Gastrocnemius medialis (tissue), 4 donors: ENCODE measurements at places on chromosomes 3 and 15. TPM values are rescaled to one million over a fixed set of nuclear protein-coding genes. Genes with fewer than 3 reads are reported as not detected.

Gene FGD5
- total RNA-seq = 4.4 TPM

Gene PROK2
- total RNA-seq = not detected

Gene CEP97
- 20.0 TPM for total RNA-seq

Gene CKMT1B
- total RNA-seq = not detected

Gene RHO
- not detected for total RNA-seq

Gene STARD9
- total RNA-seq = 1.9 TPM

GRCh38 chr3:128804811-128805155 lies 74.6 kb upstream of the ACAD9 start:
- H3K4me3 ChIP-seq = peak overlapping the region; percentile 34
- H3K27me3 ChIP-seq = no peaks in the 10 kb centered on the region
- peaks cover 89% of the 10 kb centered on the region for H3K4me1 ChIP-seq
- DNase-seq = peak; percentile 88
- H3K36me3 ChIP-seq = peaks cover 21% of the 10 kb centered on the region

DNA sequence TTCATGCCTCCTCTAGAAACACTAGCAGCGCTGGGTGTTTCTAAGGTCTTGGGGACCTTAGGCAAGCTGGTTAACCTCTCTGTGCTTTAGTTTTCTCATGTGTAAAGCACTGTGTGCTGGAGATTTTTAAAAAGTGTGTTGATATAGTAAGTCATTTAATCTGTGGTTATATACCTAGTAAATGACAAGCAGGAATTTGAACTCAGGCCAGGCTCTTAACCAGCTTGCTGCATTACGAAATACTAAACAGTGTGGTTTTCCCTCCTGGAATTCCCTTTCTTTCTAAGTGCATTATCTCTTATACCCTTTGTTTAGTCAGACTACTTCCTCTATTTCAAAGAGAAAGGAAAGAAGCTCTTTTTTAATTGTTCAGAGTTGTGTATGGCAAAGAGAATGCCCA lies 26.5 kb downstream of the NEO1 start:
- peak overlapping the region; percentile 14 for H3K27ac ChIP-seq
- DNase-seq = no peak
- H3K36me3 ChIP-seq = no peaks in the 10 kb centered on the region
- peaks cover 50% of the 10 kb centered on the region for H3K4me1 ChIP-seq

DNA sequence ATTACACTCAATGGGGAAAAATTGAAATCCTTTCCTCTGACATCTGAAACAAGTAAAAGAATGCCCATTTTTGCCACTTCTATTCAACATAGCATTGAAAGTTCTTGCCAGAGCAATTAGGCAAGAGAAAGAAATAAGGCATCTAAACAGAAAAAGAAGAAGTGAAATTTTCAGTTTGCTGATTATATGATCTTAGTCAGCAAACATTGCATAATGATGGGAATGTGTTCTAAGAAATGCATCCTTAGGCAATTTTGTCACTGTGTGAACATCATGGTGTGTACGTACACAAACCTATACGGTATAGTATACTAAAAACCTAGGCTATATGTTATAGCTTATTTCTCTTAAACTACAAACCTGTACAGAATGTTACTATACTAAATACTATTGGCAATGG lies 278.0 kb downstream of the CGGBP1 start:
- no peak overlapping the region for H3K27ac ChIP-seq
- H3K27me3 ChIP-seq = no peaks in the 10 kb centered on the region
- no peak for DNase-seq

DNA sequence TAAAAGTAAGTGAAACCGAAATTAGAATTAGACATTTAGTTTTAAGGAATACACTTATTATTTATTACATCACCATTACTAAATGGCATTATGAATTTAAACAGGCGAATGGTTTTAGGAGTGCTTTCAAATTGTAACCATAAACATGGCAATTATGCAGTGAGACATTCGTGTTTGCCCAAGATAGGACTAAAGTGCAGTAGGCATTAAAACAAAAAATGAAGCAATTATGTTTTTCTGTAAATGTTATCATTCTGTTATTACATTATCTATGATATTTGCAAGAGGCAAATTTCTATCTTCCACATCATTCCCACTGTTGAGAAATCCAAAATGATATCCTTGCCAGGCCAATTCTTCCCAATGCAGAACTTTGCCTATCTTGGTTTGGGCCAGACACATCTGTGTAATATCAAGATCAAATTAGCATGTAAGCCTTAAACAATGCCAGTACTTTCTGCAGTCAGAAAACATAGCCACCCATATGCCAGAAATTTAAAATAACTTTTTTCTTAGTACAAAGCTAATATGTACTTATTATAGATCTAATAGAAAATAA lies 156.9 kb downstream of the ATP8B4 start:
- H3K4me1 ChIP-seq = no peaks in the 10 kb centered on the region
- H3K4me3 ChIP-seq = no peak overlapping the region
- DNase-seq = no peak
- no peaks in the 10 kb centered on the region for H3K27me3 ChIP-seq

DNA sequence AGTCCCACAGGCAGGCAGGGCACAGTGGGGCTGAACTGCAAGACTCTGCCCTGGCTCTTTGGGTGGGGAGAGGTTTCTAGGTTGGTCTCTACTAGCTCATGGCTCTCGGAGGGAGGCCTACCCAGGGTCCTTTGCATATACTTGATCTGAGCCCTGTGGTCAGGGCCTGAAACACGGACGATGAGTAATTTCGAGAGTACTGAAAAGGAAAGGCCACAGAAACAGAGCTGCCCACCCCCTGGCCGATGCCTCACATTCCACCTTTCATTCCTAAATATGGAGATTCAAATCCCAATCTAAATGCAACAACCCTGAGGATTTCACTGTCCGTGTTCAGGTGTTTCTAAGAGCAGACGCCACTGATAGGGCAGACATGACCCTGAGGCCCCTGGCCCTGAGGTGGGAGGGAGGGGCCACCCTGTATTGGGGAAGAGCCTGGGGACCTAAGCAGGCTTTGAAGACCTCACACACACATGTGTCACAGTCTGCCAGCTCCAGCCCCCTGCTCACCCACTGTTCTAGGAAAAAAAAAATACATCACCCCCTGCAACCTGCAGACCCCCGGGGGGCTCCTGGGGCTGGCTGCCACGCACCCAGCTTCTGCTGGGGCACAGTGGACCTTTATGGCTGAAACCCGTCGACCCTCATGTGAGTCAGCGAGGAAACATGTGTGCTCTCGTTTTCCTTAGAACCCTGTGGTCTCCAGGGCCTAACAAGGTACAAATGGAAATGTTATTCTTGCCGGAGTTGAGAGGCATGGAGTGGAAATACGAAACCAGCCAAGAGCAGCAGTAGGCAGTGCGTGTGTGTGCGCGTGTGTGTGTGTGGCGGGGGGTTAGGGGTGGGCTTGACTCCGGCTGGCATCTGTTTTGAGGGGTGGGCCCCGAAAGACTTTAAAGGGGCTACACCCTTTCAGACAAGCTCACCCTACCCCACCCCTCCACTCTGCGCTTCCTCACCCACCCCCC lies 112.7 kb downstream of the CHSY1 start:
- H3K27ac ChIP-seq = no peak overlapping the region
- H3K36me3 ChIP-seq = no peaks in the 10 kb centered on the region
- no peak overlapping the region for H3K4me3 ChIP-seq
- H3K4me1 ChIP-seq = no peaks in the 10 kb centered on the region
- H3K27me3 ChIP-seq = no peaks in the 10 kb centered on the region

GRCh38 chr3:129039271-129040038 lies 21.1 kb upstream of the GP9 start:
- peaks cover 5% of the 10 kb centered on the region for H3K27me3 ChIP-seq
- no peaks in the 10 kb centered on the region for H3K4me1 ChIP-seq
- H3K27ac ChIP-seq = no peak overlapping the region
- no peaks in the 10 kb centered on the region for H3K36me3 ChIP-seq

- H3K4me1 ChIP-seq = peaks cover 12% of the 10 kb centered on the region
- no peaks in the 10 kb centered on the region for H3K36me3 ChIP-seq
- no peak overlapping the region for H3K4me3 ChIP-seq
- no peak for DNase-seq
- H3K27me3 ChIP-seq = no peaks in the 10 kb centered on the region
Measured at GRCh38 chr3:141128126-141128777, 77.1 kb downstream of the SPSB4 start.

DNA sequence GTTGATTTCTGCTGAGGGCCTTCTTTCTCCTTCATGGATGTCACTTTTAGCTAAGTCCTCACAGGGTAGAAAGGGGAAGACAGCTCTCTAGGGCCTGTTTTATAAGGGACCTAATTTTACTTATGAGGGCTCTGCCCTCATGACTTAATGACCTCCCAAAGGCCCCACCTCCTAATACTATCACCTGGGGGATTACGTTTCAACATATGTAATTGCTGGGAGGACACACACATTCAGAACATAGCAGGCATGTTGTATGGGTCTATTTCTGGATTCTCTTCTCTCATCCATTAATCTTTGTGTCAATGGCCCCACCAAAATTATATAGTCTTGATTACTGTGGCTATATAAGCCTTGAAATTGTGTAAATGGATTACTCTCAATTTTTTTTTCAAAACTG lies 255.0 kb downstream of the CLSTN2 start:
- peaks cover 41% of the 10 kb centered on the region for H3K4me1 ChIP-seq
- H3K4me3 ChIP-seq = no peak overlapping the region
- no peaks in the 10 kb centered on the region for H3K36me3 ChIP-seq
- no peak overlapping the region for H3K27ac ChIP-seq
- DNase-seq = no peak

DNA sequence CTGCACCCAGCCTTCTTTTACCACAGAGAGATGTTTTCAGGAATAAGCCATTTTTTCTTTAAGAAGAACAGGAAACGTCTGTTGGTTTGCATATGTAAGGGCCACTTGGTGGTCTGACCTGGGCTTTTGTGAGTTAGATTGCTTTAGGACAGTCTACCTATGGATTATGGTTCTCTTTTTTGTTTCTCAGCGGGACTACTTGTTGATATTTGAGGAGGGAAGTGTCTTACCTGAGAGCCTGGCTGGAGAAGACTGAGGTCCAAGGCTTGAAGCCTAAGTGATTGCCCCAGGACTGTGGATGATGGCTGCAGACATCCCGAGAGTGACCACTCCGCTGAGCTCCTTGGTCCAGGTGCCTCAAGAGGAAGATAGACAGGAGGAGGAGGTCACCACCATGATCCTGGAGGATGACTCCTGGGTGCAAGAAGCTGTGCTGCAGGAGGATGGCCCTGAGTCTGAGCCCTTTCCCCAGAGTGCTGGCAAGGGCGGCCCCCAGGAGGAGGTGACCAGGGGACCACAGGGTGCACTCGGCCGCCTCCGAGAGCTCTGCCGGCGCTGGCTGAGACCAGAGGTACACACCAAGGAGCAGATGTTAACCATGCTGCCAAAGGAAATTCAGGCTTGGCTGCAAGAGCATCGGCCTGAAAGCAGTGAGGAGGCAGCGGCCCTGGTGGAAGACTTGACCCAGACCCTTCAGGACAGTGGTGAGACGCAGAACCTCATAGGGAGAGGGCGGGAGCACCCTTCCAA lies 3.0 kb downstream of the ZSCAN2 start:
- H3K36me3 ChIP-seq = peaks cover 7% of the 10 kb centered on the region
- H3K4me1 ChIP-seq = peaks cover 9% of the 10 kb centered on the region
- H3K27me3 ChIP-seq = no peaks in the 10 kb centered on the region
- H3K4me3 ChIP-seq = no peak overlapping the region
- H3K27ac ChIP-seq = no peak overlapping the region

- no peaks in the 10 kb centered on the region for H3K4me1 ChIP-seq
- no peaks in the 10 kb centered on the region for H3K36me3 ChIP-seq
- H3K4me3 ChIP-seq = no peak overlapping the region
- H3K27me3 ChIP-seq = no peaks in the 10 kb centered on the region
- no peak overlapping the region for H3K27ac ChIP-seq
Measured at GRCh38 chr3:106913966-106914365, 463.3 kb upstream of the CCDC54 start.
